ENCODE measurements at places on chromosomes 5 and 9.

DNA sequence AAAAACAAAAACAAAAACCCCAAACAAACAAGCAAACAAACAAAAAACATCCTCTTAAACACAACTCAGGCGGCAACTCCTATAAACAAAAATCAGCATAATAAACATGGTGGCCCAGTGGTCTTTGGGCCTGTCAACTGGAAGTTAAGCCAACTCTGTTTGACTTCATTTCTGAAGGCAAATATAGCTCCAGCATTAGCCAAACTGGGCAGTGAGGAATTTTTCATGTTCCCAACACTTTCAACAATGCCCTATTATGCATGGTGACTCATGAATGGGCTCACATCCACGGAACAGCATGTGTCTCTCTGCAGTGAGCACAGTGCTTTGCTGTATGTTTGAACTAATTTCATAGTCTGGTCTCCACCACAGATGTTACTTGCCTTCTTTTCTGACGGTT lies 143.9 kb upstream of the STC2 start:
- no peak for DNase-seq

DNA sequence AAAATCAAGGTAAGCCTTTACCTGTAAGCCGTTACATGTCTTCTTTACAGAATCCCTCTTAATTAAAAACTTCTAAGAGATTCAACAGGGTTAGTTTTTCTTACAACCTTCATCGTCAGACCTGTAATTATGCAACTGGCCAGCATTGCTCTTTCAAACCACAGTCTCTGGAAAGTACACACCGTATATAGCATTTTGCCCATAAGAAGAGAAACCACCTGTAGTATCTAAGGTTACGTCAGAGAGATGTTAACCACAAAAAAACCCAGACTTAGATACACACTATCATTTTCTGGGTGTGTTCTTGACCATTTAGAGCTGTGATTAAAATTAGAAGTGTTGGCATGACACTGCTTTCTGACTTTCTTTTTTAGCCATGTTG lies 140.0 kb downstream of the MUSK start:
- no peak for DNase-seq

DNA sequence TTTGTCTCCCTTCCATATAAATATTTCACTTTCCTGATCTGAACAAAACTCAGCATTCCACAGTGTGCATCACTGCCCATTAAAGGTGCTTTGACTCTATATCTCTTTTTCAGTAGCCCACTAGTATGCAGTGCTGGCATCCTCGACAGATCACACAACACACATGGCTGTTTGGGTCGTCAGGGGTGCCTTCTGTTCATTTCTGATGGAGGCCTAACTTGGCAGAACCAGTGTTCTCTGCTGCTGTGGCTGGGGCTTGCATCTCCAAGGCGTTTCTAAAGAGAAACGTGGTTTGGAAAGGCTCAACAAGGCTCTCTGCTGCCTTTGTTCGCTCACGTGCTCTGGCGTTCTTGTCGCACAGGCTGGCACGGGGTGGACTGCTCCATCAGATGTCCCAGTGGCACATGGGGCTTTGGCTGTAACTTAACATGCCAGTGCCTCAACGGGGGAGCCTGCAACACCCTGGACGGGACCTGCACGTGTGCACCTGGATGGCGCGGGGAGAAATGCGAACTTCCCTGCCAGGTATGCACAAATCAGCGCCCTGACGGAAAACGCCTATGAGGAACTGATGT lies 97.7 kb upstream of the PRRC1 start:
- DNase-seq, result no peak

GRCh38 chr9:92770360-92770995 lies 5.8 kb upstream of the BICD2 start:
- no peak for DNase-seq

DNA sequence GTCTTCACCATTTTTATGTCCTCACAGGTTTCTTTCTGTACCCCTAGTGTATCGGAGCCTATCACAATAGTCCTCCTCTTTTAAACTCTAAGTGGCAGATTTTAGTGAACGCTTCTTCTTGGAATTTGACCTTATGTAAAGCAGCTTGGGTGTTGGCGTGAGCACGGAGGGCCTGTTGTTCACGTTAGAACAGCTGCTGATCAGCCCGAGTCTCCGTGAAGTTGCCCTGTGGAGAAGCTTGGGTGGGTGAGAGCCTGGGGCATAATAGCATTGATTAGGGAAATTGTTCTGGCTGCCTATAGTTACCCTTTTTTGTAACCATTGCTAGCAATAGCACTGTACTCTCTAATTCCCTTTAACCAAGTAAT lies 167.0 kb upstream of the OTULINL start:
- no peak for DNase-seq

- peak; percentile 46 for DNase-seq
Observed at GRCh38 chr5:170297589-170298462, at the start of gene LCP2. TSS of gene LCP2 (minus strand) at chr5:170297777. CDS start at chr5:170297611, 166 bp downstream.

DNA sequence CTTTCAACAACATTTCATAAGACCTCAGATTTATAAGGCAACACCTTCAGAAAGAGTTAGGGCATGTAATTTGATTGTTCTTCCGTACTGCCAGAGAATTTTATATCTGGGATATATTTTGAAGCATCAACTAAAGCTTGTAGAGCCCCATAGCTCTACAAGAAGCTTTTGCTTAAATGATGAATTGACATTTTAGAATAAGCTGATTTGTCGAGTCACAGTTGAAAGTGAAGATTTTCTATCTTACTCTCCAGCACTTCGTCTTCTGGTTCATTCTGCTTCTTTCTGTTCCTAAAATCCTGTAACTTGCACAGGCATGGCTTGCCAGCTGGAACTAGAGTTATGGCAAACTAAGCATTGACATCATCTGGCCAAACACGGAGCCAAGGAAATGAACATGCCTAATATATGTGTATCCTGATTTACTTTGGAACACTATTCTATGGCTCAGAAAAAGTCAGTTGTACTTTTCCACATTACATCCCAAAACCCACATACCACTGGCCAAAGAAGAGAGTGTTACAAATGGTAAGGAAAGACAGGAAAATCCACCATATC lies 68.6 kb upstream of the MAST4 start:
- no peak for DNase-seq

GRCh38 chr5:161157925-161158324 lies 305.9 kb upstream of the ATP10B start:
- DNase-seq, result no peak

DNA sequence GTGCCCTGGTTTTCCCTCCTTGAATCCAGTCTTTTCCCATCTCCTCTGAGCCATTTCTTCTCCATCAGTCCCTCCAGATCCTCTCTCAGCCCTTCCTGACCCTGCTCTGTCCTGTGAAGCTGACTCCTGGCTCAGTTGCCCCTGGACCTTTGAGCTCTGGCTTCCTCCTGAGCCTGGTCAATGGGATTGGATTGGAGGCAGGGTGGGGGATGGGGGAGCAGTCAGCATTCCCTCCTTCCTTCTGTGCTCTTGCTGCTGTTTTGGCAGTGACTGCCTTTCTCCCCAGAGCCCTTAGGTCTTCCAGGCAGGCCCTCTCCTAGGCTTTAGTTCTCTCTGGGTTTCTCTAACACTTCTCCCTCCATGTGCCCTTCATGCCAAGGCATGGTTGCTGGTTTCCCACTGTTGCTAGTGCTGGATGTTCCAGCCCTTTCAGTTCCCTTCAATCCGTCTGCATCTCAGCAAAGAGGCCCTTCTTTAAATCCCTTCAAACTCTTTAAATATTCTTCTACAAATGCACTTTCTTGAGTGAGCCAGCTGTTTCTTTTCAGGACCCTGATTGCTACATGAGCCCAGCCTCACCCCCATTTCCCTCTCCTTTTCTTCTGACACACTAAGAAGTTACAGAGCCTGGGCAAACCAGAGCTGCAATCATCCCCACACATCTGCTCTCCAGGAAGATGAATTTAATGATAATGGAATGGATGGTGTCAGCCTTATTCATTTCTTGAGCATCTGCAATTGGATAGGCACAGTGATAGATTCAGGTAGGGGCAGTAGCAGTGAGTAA lies 2.2 kb downstream of the TNFSF15 start:
- DNase-seq, result no peak

DNA sequence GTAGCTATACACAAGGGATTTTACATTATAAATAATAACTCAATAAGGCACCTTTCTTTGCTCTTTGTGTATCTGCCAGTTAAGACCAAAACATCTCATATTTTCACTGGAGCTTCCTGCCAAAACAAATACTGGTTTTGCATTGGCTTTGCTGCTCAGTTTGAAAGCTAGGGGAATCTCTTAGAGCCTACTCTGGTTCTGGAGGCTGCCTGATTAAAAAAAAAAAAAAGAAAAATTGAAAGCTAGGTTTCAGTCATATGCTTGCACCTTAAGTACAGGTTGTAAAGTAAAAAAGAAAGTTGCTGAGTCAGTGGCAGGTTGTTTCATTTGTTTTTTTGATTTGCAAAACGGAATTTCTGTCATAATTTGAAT lies 2.3 kb downstream of the DENND4C start:
- no peak for DNase-seq

DNA sequence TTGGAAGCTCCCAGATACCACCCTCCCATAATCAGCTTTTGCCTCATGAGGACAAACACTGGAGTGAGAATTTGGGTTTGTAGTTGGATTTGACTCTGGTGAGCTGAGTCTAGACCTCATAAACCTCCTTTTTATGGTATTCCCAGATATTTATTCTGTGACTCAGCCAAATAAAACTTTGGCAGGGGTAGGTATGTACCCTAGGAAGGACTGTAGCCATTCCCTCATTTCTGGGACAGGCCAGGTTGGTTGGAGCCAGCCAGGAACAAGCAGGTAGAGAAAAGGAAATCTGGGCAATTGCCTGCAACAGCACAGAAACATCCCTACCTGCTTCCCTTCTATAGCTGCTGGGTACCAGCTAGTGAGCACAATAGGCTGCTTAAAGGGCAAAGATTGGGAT lies 19.4 kb downstream of the ENHO start:
- no peak for DNase-seq

GRCh38 chr5:107531308-107531707 lies 139.4 kb downstream of the EFNA5 start:
- no peak for DNase-seq

GRCh38 chr9:28155671-28156070 lies 582.4 kb upstream of the C9orf72 start:
- no peak for DNase-seq

- no peak for DNase-seq
Observed at GRCh38 chr9:14906644-14907359, 3.4 kb downstream of the FREM1 start.

- no peak for DNase-seq
Observed at GRCh38 chr9:136733611-136734010, 9.1 kb downstream of the LCN10 start.

DNA sequence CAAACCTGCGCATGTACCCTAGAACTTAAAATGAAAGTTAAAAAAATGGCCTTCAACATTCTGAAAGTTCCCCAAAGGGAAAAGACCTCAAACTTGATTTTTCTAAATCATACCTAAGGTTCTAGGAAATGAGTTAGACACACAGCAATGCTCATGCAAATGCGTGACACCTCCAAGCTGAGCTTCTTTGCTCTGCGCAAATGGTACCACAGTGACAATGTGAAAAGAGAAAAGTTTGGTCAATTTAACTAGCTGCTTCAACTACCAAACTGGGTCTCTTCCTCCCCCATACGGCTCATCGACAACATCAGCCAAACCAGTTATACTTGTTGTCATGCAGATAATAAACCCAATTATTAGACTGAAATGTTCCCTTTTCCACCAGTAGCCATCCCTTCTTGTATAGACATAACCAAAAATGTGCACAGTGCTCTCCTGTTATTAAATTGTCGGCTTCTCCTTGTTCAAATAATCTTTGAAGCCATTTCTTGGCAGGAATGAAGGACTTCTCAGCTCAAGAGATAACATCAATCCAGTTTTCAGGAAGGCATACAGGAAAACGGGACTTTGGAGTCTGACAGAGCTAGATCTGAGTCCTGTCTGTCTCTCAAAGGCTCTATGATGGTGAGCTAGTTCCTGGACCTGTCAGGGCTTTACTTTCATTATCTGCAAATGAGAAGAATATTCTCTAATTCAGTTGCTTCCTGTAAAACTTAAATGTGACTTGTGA lies 185.6 kb upstream of the NR3C1 start:
- no peak for DNase-seq
